ENCODE measurements at places on chromosomes 13 and 19. TPM values are rescaled to one million over a fixed set of nuclear protein-coding genes. Genes with fewer than 3 reads are reported as not detected.

The KLK13 gene
- total RNA-seq, result not detected

The NAPSA gene
- total RNA-seq, result 0.49 TPM

- DNase-seq, result no peak
Measured at GRCh38 chr19:36128392-36128736, 11.5 kb upstream of the CAPNS1 start.

GRCh38 chr19:7756258-7756657, 6.8 kb upstream of the CLEC4M start:
- no peak for DNase-seq

DNA sequence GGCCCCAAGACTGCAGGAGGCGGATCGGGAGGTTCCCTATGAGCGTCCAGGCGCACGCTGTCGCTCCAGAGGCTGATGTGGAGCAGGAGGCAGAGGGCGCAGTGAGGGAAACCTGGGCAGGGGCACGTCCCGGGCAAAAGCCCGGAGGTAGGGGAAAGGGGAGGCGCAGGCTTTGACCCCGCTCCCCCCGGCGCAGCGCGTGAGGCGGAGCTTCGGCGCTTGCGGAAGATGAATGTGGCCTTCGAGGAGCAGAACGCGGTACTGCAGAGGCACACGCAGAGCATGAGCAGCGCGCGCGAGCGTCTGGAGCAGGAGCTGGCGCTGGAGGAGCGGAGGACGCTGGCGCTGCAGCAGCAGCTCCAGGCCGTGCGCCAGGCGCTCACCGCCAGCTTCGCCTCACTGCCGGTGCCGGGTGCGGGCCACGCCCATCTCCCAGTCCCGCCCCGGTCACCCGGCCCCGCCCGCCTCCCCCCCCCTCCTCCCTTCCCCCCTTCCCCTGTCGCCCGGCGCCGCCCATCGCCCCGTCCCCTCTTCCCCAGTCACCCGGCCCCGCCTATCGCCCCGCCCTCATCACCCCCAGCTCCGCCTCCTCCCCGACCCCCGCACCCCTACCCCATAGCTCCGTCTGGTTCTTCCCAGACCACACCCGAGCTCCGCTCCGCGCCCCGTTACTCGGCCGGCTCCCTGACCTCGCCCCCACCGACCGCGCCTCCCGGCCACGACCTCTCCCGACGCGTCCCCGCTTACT, 4.1 kb downstream of the HMG20B start:
- no peak for DNase-seq
